ENCODE measurements at places on chromosomes 13 and 19. TPM values are rescaled to one million over a fixed set of nuclear protein-coding genes. Genes with fewer than 3 reads are reported as not detected.

Gene KLF2
- 11.2 TPM for total RNA-seq

- DNase-seq = no peak
Measured at GRCh38 chr13:96044238-96044637, 9.0 kb downstream of the UGGT2 start.

DNA sequence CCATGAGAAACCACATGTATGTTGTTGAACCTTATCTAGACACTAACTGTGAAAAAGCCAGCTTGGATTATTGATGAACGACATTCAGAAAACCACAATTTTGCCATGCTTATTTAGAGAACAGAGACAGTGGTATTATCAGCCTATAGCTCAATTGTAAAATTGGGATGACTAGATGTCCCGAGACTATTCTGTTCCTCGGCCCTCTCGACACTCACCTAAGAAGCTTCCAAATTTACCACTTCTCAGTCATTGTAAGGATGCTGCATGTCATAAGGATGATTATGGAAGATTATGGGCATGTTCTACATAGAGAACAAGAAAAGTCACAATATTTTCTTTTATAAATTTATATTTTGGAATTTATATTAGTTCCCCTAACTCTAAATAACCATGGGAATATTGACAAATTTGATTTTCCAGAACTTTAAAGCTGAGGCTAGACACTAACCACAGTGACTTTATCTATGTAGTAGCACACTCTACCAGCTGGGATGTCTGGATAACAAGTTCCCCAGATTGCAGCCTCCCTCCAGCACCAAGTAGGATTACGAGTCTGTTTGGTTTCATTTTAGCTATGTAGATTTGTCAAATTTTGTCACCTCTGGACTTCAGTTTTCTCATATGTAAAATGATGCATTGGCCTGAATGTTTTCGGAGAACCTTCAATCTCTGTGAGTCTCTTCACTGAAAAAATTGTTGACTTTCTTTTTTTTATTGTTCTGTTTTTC is 513.6 kb downstream of the IRS2 start:
- DNase-seq = no peak

GRCh38 chr13:78227709-78228108 is 309.1 kb upstream of the EDNRB start:
- no peak for DNase-seq

DNA sequence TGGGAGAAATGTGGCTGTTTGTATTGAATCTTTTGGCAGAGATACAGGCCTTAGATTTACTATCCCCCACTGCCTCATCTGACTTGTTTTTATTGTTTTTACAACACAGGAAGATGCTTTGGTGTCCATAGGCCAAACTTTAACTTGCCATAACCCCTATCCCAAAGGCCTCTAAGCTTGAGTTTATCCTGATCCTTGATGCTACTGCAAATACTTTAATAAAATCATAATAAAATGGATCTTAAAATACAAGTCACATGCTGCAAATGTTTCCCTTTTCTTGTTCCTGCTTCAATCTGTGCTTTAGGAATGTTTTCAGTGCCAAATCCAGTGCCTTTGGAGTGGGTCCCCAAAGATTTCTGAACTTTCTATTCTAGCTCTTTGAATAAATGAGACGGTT is 770.6 kb downstream of the DACH1 start:
- DNase-seq = no peak

- DNase-seq = no peak
Measured at GRCh38 chr13:103153466-103153865, 87.2 kb upstream of the SLC10A2 start.

- DNase-seq = no peak
Measured at GRCh38 chr13:111429064-111429558, 108.7 kb downstream of the TEX29 start.

DNA sequence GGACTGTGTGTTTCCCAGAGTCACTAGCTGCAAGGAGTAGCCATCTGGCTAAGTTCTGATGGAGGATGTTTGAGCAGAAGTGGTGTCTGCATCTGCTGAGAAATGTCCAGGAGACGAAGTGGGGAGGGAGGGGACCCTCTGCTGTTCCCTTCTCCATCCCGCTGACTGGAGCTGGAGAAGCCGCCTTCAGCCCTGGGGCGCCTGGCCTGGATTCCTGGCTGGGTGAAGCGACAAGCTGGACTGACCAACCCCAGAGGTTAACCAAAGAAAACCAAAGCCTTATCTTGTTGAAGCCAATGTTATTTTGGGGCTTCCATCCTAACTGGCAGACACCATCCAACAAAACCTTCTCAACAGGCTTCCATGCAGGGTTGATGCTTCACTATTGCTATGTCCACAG is 67.6 kb downstream of the SLC7A1 start:
- DNase-seq = no peak

All from liver (tissue), 10 donors.